ENCODE measurements at places on chromosomes 3 and 15.

- DNase-seq, result peak; percentile 77
These were observed 957 bp downstream of the ADCY5 start for GRCh38 chr3:123447749-123448517.

GRCh38 chr15:44295750-44296431 is 7.4 kb downstream of the GOLM2 start:
- DNase-seq, result no peak

DNA sequence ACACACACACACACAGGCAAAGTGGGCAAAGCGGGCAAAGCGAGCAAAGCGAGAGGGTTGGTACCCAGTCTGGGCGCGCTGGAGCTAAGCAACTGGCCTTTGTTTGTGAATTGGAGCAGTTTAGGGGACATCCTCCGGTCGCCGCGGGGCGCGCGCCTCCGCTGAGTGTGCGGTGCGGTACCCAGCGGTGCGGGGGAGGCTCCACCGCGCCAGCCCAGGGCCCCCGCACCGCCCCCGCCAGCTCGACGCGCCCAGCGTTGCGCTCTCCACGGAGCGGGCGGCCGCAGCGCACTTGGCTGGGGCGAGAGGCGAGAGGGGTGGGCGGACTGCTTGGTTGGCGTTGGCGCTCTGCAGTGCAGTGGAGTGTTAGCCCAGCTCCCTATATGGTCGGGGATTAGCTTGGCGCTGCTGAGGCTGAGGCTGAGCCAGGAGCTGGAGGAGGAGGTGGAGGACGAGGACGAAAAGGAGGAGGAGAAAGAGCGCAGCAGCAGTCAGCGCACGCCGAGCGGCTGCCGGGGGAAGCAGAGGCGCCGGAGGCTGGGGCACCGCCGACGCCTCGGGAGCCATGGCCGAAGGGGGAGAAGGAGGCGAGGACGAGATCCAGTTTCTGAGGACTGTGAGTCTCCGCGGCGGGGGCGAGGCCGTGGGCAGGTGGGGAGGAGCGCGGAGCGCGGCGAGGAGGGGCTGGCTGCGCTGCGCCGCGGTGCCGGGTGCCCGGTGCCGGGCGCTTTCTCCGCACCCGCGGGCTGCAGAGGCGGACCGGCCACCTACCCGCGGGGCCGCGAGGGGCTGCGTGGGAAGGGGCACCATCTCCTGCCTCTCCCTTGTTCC is at the start of gene RYR3:
TSS of gene RYR3 (plus strand) at position 487 of the 831 bp plus-strand sequence. CDS start at position 566, 79 bp downstream.
- DNase-seq, result peak; percentile 83

GRCh38 chr3:97665896-97666295 is 98.7 kb upstream of the ARL6 start:
- no peak for DNase-seq

- no peak for DNase-seq
These were observed 8.6 kb upstream of the IL20RB start for GRCh38 chr3:136949146-136949545.

- DNase-seq, result no peak
These were observed 316.7 kb downstream of the CHL1 start for GRCh38 chr3:513301-513700.

GRCh38 chr3:131072099-131072559 is 45.5 kb downstream of the NEK11 start:
- DNase-seq, result no peak

DNA sequence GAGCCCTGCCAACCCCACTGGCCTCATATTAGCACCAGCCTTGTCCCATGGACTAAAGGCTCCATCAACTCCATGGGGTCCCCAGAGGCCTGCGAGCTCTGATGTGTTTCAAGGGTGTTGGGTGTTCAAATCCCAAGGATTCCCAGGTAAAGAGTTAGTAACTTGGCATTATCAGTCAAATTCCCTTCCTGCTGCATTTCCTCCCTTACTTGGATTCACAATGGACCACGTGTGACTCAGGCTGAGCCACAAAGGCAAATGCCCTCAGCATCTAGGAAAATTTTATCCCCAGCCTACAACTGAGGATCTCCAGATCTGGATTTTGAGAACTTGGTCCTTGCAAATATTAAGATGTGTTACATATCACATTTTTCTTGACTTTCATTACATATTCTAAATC is 58.8 kb downstream of the GADL1 start:
- DNase-seq, result no peak

- DNase-seq, result no peak
These were observed 64.6 kb upstream of the UBE2E1 start for GRCh38 chr3:23741036-23741706.

- DNase-seq, result peak; percentile 75
These were observed 35.2 kb downstream of the BDH1 start for GRCh38 chr3:197520311-197521276.

DNA sequence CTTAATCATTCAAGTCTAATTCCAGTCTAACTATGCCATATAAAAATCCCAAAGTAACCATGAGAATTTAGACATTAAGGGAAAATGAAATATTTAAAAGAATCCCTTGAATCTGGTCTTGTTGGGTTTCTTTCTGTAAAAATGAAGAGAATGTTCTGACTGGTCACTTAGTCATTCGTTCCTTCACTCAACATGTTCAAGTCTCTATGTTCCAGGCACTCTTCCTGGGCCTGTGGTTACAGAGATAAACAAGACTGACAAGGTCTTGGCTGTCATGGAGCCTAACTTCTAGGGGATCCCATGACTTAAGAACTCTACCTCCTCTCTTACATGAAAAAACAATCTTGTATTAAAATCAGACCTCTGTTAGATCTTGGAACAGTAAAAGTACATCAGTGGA is 638.6 kb upstream of the TBL1XR1 start:
- DNase-seq, result no peak

- peak; percentile 80 for DNase-seq
These were observed 810 bp upstream of the MEF2A start for GRCh38 chr15:99565049-99565298.

- no peak for DNase-seq
These were observed 269.5 kb upstream of the GBE1 start for GRCh38 chr3:82030916-82031315.

DNA sequence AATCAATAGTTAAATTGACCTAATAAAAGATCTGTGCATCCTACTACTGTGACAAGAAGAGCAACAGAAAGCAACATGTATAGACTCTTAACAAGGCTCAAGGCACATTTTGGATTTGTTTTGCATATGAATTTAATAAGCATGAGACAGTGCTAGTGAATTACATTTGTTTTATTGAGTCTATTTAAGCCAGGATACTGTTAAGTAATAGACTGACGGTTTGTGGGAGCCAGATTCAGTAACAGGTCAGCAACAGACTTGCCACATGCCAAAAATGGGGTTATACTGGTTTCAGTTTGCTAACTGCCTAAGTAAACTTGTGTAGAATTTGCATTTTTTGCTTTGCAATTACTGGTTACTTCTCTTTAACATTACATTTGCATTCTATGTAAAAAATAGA is 54.0 kb downstream of the MBNL1 start:
- DNase-seq, result no peak

DNA sequence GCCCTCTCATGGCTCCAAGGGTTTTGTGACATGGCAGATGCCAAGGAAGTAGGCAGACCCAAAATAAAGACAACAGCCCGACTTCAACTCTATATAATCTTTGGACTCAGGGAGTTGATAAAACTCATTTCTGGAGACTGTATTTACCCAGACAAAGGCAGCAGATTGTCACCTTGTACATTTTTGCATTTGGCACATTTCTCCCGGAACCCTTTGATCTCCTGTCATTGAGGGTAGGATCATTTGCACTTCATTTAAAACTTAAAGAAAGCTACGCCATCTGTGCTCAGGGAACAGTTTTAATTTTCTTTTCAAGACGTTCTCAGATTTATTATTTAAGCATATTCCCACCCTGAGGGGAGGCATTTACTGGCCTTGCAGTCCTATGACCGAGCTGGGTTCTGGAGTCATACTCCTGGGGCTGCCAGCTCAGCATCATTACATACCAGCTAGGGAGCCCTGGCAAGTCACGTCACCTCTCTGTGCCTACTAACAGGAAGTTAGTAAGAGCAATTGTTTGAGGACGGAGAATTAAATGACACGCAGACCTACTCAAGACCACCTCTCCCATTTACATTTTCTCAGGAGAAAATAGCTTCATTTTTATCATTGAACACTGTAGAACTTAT is 5.9 kb downstream of the CDCP1 start:
- DNase-seq, result no peak

- no peak for DNase-seq
These were observed 2.7 kb downstream of the PDCD7 start for GRCh38 chr15:65130941-65131340.

Data from ecto neural progenitor cell (in vitro differentiated cells).